Activated CD4-positive, CD25-positive, alpha-beta regulatory T cell treated with anti-CD3 and anti-CD28 coated beads, Interleukin-2, amount 50 U/mL, for 72 hours (primary cell): ENCODE measurements at places on chromosomes 6 and 20.

GRCh38 chr6:46972531-46972930 lies 50.8 kb upstream of the ADGRF5 start:
- DNase-seq, result no peak

GRCh38 chr20:10718661-10719060 lies 44.9 kb upstream of the JAG1 start:
- no peak for DNase-seq

DNA sequence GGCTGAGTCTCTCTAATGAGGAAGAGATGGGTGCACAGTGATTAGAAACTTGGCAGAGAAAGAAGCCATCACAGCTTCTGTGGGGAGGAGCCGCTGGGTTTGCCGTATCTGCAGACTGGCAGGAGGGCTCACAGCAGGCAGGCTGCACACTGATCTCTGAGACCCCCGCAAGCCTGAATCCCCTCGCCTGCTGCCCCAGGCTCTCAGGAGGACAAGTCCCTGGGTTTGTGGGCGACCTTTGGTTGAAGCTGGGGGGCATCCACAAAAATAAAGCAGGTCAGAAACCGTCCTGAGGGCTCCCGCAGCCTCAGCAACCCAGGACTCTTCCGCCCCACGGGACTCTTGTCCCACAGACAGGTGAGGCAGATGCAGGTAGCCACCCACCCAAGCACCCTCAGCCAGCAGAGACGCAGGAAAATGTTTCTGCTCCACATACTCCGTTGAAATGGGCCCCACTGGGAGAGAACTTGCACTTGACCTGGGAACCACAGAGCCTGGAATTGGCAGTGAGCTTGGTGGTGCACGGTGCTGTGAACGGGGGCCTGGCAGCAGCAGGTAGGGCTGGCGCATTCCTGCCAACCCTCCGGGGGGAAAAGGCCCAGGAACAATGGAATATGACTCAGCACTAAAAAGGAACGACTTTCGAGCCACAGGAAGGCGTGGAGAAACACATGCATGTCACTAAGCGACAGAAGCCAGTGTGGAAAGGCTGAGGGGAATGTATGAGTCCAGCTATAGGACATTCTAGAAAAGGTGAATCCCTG lies 89.9 kb downstream of the YTHDF1 start:
- DNase-seq, result no peak

- DNase-seq, result no peak
Measured at GRCh38 chr6:150967910-150968309, 102.4 kb downstream of the MTHFD1L start.

DNA sequence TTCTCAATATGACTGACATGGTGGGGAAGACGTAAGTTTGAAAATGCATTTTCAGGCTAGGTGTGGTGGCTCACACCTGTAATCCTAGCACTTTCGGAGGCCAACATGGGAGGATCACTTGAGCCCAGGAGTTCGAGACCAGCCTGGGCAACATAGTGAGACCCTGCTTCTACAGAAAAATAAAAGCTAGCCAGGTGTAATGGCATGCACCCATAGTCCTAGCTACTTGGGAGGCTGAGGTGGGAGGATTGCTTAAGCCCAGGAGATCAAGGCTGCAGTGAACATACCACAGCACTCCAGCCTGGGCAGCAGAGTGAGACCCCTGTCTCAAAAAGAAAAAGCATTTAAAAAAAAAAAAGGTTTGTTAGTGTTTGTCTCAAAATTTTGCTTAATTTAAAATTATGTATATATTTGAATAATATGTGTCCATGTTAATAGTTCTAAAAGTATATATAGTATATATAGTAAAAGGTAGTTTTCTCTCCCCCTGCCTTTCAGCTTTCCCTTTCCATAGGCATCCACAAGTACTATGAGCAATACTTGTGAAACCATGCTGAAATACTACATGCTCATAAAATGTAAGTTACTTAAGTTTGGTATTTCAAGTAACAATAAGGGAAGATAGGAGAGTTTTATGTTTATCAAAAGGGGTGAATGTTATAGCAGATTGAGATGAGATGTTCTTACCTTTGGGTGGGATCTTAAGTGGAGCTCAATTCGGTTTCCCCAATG lies 15.1 kb downstream of the PTPRA start:
- no peak for DNase-seq
